Natural killer cell (primary cell): ENCODE measurements at places on chromosomes 6 and 20.

GRCh38 chr6:31358302-31358701, 1.3 kb upstream of the HLA-B start:
- peak overlapping the region; percentile 100 for H3K27ac ChIP-seq
- H3K36me3 ChIP-seq = peaks cover 27% of the 10 kb centered on the region
- peak overlapping the region; percentile 99 for H3K4me3 ChIP-seq
- H3K27me3 ChIP-seq = no peaks in the 10 kb centered on the region
- DNase-seq = no peak

- H3K27ac ChIP-seq = no peak overlapping the region
- no peaks in the 10 kb centered on the region for H3K27me3 ChIP-seq
- no peak for DNase-seq
- H3K36me3 ChIP-seq = no peaks in the 10 kb centered on the region
- H3K4me3 ChIP-seq = no peak overlapping the region
Observed at GRCh38 chr6:14796974-14797762, 448.7 kb upstream of the JARID2 start.

DNA sequence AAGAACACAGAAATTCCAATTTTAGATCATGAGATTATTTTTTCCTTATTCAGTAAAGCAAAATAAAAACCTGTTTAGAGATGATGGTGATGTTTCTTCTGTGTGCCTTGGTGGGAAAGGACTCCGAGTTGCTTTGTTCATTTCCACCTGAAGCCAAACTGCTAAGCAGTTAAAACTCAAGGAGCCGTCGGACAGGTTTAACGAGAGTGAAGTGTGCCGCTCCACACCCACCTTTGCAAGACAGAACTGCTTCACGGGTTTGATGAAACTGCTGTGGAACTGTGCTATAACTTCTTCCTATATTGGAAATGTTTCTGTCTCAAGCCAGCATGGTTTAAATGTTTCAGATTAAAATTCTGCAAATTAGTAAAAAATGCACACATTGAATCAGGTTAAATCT, 9.2 kb upstream of the DSP start:
- H3K4me3 ChIP-seq = no peak overlapping the region
- no peaks in the 10 kb centered on the region for H3K36me3 ChIP-seq
- no peak overlapping the region for H3K27ac ChIP-seq
- no peak for DNase-seq
- H3K27me3 ChIP-seq = peaks cover 4% of the 10 kb centered on the region
- no peaks in the 10 kb centered on the region for H3K4me1 ChIP-seq

- H3K4me1 ChIP-seq = peaks cover 50% of the 10 kb centered on the region
- peak overlapping the region; percentile 96 for H3K27ac ChIP-seq
- DNase-seq = peak; percentile 70
- H3K36me3 ChIP-seq = peaks cover 9% of the 10 kb centered on the region
- no peaks in the 10 kb centered on the region for H3K27me3 ChIP-seq
- peak overlapping the region; percentile 16 for H3K4me3 ChIP-seq
Observed at GRCh38 chr6:107820338-107821261, 3.5 kb downstream of the SCML4 start.

DNA sequence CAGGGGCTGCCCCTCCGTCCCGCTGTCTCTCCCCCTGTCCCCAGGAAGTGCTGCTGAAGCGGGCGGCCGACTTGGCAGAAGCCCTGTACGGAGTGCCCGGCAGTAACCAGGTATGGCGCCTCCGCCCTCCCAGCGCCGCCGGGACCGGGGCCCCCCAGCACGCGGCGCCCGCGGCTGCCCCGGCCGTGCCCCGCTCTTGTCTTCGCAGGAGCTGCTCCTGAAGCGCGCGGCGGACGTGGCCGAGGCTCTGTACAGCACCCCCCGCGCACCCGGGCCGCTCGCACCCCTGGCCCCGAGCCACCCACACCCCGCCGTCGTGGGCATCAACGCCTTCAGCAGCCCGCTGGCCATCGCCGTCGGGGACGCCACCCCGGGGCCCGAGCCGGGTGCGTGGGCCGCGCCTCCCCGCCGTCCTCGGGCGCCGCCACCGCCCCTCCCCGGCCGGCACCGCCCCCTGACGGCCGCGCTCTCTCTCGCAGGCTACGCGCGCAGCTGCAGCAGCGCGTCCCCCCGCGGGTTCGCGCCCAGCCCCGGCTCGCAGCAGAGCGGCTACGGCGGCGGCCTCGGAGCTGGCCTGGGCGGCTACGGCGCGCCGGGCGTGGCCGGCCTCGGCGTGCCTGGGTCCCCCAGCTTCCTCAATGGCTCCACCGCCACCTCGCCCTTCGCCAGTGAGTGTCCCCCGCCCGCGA, 48.4 kb downstream of the CPXM1 start:
- peaks cover 45% of the 10 kb centered on the region for H3K4me1 ChIP-seq
- peaks cover 18% of the 10 kb centered on the region for H3K27me3 ChIP-seq
- DNase-seq = peak; percentile 61
- H3K27ac ChIP-seq = no peak overlapping the region
- no peaks in the 10 kb centered on the region for H3K36me3 ChIP-seq

DNA sequence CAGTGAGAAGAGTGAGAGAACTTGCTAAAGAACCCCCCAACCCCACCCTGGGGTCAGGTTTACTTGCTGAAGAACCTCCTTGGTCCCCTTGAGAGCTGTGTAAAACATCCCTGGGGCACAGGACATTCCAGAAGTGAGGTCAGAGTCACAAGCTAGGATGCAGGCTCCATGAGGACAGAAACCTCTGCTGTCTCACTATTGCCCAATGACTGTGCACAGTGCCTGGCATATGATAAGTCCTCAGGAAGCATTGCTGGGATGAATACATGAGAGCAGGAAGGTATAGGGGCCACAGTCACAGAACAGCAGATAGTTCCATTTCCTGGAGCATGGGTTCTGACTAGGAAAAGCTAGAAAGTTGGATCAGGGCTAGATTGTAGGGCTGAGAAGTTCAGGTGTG, 18.4 kb downstream of the NT5E start:
- H3K4me3 ChIP-seq = no peak overlapping the region
- no peak overlapping the region for H3K27ac ChIP-seq
- H3K27me3 ChIP-seq = peaks cover 20% of the 10 kb centered on the region

- H3K4me3 ChIP-seq = no peak overlapping the region
- H3K27me3 ChIP-seq = no peaks in the 10 kb centered on the region
- H3K36me3 ChIP-seq = no peaks in the 10 kb centered on the region
- H3K27ac ChIP-seq = no peak overlapping the region
- no peaks in the 10 kb centered on the region for H3K4me1 ChIP-seq
Observed at GRCh38 chr6:82507112-82507511, 143.5 kb downstream of the TPBG start.

DNA sequence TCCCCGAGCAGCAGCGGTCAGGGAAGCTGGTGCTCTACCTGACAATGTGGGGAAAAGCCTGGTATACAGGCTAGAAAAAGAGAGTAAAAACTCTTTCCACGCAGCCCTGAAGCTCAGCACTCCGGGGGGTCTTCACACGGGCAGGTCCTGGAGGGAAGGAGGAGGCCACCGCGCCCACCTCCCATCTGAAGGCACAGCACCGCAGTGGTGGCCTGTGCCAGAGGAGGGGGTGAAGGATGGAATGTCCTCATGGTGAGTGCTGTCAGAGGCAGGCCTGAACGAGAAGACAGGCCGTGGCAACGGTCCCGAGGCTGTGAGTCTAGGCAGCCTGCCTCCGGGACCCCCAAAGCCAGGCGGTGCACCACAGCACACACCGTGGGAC, 5.8 kb downstream of the SLC2A4RG start:
- peaks cover 22% of the 10 kb centered on the region for H3K4me1 ChIP-seq
- H3K27me3 ChIP-seq = no peaks in the 10 kb centered on the region
- H3K36me3 ChIP-seq = peaks cover 11% of the 10 kb centered on the region

DNA sequence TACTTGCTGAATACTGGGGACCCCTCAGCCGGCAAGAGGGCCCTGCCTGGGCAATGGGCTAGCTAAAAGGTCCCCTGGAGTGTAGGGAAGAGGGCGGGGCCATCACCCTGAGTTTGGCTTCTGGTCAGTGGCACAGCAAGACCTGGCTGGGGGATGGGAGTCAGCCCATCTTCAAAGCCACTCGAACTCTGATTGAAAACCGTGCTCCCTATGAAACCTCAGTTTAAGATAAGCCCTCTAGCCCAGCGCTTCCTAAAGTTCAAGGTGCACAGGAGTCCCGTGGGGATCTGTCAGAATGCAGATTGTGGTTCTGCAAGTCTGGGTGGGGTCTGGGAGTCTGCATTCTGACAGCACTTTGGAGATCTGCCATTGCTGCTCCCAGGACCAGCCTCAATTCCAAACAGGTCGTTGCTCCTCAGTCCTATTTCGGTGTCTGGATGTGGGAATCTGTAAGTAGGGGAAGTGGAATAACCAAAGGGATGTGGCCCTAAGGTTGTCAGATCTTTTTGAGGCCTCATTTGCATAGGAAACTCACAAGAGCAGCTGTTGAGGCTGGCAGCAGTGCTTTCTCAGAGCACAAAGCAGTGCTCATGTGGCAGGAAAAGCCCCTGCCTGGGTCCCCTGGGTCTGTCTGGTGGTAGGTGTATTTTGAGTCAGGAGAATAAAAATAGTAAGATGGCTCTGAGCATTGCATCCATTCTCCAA, 85.3 kb upstream of the SCP2D1 start:
- H3K36me3 ChIP-seq = no peaks in the 10 kb centered on the region
- H3K27ac ChIP-seq = no peak overlapping the region
- no peak overlapping the region for H3K4me3 ChIP-seq

DNA sequence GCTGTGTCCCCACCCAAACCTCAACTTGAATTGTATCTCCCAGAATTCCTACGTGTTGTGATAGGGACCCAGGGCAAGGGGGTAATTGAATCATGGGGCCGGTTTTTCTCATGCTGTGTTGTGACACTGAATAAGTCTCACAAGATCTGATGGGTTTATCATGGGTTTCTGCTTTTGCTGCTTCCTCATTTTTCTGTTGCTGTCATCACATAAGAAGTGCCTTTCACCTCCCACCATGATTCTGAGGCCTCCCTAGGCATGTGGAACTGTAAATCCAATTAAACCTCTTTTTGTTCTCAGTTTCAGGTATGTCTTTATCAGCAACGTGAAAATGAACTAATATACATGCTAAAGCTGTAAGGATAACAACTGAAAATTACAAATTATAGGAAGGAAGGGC, 88.3 kb downstream of the CDYL start:
- H3K27me3 ChIP-seq = no peaks in the 10 kb centered on the region
- H3K36me3 ChIP-seq = no peaks in the 10 kb centered on the region
- no peak overlapping the region for H3K4me3 ChIP-seq

GRCh38 chr6:51292659-51293058, 474.0 kb downstream of the TFAP2B start:
- no peaks in the 10 kb centered on the region for H3K4me1 ChIP-seq
- H3K4me3 ChIP-seq = no peak overlapping the region
- H3K36me3 ChIP-seq = no peaks in the 10 kb centered on the region
- DNase-seq = no peak
- no peaks in the 10 kb centered on the region for H3K27me3 ChIP-seq
- H3K27ac ChIP-seq = no peak overlapping the region
